ENCODE measurements at places on chromosomes 3 and 15.
A peak's percentile ranks its signal among the peaks of the same experiment; 100 is the strongest.

DNA sequence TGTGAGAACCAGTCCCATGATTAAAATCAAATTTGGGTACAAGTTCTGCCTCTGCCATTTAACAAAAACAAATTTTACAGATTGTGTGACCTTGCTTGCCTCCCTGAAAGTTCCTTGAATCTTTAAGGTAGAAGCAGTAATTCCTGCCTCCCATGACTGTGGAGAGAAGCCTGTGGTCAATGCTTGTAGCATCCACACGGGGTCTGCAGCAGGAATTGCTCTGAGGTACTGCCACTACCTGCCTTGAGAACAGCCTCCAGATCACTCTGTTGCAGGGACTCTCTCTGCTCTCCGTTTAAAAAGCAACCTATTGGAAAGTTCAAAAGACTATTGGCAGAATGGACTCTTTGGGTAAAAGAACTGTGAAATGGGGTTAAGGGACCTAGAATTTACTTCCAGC is 75.9 kb downstream of the SST start:
- peak; percentile 52 for DNase-seq

DNA sequence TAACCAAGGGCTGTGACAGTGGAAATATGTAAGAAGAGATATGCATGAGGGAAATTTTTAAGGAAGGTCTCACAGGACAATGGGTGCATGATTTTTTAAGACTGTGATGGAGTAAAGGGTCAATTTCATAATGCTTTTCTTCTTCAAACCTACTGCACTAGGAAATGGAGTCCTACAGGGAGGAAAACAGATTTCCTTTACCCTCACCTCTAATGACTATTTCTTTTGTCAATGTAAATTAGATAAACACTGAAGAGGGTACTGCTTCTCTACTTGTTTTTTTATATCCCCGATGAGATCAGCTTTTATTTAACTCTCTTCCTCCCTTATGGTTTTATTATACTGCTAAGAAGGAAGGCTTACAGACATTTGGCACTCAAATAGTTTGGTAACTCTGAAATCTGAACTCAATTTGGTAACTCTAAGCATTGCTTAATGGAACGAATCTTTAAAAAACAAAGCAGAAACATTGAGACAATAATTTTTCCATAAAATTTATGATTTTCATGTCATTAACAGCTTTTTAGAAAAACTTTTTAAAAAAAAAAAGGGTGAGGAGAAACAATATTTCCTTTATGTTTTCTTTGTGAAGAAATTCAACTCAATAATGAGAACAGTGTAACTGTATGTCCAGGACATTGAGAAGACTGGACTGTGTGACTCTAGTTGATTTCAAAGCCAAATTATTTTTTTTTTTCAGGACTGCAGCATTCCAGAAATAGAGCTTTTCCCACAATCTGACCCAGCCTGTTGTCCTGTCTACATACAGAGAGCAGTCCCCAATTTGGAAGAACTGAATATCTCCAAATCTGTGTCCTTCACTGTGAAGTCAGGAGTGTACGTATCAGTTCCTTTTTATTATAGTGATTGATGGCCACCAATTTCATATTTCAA is 64.4 kb downstream of the CRYBG3 start:
- DNase-seq: no peak

DNA sequence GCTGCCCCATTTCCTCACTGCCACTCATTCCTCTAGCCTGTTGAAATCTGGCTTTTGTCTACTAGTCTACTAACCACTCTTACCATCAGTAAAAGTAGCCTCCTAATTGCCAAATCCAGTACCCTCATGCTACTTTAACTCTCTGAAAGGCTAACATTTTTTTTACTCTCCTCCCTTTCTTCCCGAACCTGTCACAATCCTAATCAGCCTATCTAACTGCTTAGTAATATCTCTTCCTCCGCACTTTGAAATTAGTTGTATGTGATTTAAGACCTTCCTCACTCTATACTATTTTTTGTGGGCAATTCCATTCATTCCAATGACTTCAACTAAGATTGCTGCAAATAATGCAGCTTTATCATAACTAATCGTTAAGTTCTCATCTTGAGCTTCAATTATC is 3.7 kb downstream of the SENP7 start:
- DNase-seq: no peak

GRCh38 chr3:57644740-57645139 is 47.6 kb upstream of the ARF4 start:
- DNase-seq: no peak

- no peak for DNase-seq
Measured at GRCh38 chr15:48394970-48395369, 63.7 kb downstream of the DUT start.

DNA sequence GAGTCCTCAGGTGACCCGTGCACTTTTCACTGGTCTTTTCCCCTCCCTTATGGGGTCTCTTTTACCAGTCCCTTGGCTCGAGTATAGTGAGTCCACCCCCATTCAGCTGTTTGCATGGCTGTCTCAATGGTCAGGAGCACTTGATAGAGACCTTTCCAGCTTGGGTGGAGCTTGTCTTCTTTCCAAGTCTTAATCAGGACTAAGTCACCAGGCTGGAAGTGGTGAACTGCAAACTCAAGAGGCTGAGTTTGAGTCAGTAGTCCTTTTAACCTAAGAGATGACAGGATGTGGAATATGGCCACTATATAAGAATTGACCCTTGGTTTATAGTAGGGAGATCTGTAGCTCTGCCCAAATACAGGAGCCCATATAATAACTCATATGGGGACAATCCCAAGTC is 279.7 kb downstream of the PYDC2 start:
- no peak for DNase-seq

- no peak for DNase-seq
Measured at GRCh38 chr15:101043911-101044624, 124.9 kb downstream of the LRRK1 start.

DNA sequence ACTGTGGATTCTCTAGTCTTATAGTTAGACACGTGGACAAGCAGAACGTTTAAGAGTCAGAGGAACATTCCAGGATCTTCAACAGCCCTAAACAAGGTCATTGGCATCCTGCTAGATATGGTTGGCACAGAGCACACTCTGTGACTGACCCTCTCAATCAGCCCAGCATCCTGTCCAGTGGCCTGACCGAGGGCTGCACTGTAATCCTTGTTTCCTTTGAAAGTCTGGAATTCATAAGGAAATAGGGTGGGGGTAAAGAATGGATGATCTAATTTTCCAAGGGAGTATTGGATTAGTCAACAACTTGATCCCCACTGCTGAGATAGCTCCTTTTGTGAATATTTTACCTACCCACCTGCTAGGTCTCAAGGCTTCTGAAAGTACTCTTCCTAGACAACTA is 94.5 kb upstream of the DLG1 start:
- DNase-seq: no peak

- DNase-seq: no peak
Measured at GRCh38 chr3:100022506-100022905, 91.8 kb downstream of the FILIP1L start.

- no peak for DNase-seq
Measured at GRCh38 chr3:41726891-41727290, 235.0 kb downstream of the ULK4 start.

DNA sequence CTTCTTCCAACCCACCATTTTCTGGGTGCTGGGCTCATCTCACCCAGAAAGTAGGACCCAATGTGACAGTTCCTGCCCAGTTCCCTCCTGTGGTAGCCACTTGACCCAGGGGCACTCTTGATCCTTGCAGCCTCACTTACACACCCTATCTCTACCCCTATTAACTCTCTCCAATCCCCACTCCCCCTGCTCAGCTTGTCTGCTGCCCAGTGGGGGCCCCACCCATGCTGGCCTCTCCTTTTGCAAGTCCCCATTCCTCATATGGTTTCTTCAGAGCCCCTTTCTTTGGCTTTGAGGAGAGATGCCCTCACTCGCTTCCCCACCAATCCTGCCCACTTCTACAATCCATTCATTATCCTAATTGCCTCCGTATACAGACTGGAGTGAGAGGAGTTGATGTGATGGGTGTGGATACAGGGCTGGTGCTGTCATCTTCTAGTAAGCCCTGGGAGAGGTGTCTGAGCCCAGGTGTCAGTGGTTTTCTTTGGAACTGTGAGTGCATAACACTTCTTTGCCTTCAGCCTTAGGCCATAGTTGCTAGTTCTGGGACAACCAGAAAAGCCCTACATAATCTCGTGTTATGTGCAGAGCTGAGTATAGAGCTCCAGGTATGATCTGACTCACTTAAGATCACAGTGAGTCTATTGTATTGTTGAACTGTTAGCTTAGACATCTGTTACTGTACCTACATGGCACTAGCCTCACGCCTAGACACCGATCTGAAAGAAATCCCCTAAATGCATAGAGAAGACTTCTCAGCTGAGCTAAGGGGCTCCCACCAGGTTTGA is 4.8 kb upstream of the CCR5 start:
- DNase-seq: no peak

DNA sequence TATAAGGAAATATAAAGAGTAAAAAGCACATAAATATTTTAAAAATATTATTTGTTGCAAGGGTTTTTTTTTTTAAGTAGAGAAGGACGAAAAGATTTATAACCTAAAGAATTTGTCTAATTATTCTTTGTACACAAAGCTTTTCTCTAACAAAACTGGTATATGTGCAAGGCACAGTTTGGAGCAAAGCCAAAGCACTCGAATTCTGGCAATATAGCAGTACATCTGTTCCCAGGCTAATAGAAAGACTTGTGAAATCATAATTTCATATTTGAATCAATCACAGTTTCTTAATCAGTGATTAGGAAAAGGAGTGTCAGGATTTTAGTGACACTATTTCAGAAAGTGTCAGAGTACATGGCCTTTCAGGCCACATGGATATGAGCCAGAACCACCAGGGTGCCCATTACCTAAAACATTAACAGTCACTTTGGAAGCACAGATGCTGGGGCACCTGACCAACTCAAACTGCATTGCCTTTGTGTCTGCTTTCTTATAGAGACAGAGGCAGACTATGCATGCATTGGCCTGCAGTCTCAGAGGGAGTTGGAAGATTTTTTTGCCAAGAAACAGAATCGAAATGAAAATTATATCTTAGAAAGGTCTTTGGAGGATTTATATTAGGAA is 651.8 kb upstream of the SGO1 start:
- DNase-seq: no peak

GRCh38 chr15:101397521-101398003 is 91.9 kb downstream of the PCSK6 start:
- no peak for DNase-seq

DNA sequence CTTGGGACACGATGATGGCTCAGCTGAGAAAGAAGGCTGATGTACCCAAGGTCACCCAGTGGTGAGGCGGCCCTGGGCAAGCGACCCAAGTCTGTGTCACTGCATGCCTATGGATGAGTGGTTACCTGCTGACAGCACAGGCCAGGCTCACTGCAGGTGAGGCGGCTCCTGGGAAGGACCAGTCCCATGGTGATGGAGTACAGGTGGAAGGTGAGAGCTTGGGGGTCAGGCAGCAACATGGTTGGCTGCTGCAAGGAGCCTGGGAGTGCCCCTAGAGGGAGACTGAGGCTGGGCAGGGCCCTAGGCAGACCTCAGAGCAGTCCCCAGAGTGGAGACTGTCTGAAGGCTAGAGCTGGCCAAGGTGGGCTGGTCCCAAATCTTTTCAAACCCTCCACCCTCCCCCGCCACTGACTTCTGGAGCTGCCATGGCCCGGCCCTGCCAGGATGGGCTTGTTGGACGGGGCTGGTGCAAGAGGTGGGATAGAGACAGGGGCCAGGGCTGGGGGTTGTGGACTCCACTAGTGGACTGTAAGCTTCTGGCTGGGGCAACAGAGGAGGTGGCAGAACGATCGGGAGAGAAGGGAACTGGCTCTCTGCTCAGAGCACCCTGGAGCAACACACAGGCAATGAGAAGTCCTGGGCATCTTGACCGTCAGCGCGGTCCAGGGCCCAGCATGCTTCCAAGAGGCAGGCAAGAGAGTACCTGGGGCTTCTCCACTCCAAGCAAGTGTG is 72.5 kb upstream of the SLC6A11 start:
- no peak for DNase-seq

DNA sequence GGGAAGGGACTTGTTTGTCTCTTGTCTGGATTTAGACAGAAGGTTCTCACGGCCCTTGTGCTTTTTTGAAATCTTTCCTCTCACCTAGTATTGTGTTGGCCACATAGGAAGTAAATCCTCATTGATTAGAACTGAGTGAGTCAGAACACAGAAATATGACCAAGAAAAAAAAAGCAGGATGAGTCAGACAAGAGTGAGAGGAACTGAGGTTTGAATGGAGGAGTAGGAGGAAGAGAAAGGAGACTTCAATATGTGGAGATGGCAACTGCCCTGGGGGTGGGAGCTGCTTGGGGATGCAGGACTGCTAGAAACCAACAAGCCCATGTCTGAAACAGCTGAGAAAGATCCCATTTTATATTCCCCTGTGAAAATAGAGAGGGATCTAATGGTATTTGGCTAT is 194.1 kb upstream of the ZBTB20 start:
- DNase-seq: no peak

GRCh38 chr3:171960159-171960558 is 79.2 kb upstream of the FNDC3B start:
- DNase-seq: no peak

- no peak for DNase-seq
Measured at GRCh38 chr3:106296062-106296461, 427.2 kb upstream of the CBLB start.

GRCh38 chr3:183555541-183556081 is at the start of gene KLHL6:
TSS of gene KLHL6 (minus strand) at chr3:183555706. CDS start at chr3:183555653, 53 bp downstream.
- no peak for DNase-seq

GRCh38 chr3:71547249-71548198 is 36.0 kb downstream of the FOXP1 start:
- no peak for DNase-seq

- no peak for DNase-seq
Measured at GRCh38 chr3:13021141-13022114, 51.8 kb downstream of the IQSEC1 start.

- DNase-seq: no peak
Measured at GRCh38 chr15:77589839-77590238, 42.9 kb downstream of the LINGO1 start.

- no peak for DNase-seq
Measured at GRCh38 chr3:48155122-48155521, 33.1 kb downstream of the CDC25A start.

- DNase-seq: peak; percentile 64
Measured at GRCh38 chr15:41501191-41501917, 7.7 kb downstream of the ITPKA start.

GRCh38 chr3:181174022-181174421 is 184.5 kb upstream of the DNAJC19 start:
- no peak for DNase-seq

DNA sequence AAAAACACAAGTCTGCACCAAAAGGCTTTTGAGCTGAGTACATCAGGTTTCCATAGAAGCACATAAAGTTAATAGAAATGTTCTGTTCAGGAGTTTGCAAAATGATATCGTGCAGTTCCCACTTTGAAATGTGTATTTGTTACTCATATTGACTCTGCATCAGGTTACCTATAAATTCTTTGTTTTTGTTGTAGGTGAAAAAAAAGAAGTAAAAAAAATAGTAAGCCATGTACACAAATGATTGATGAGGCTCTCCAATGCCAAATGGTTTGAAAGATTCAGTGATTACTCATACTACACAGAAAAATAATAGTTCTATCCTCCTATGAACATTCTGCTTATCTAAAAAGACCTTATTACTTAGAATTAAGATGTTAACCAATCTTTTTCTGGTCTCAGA is 287.3 kb upstream of the MME start:
- DNase-seq: no peak

- peak; percentile 73 for DNase-seq
Measured at GRCh38 chr3:185070491-185071286, 82.2 kb downstream of the C3orf70 start.

GRCh38 chr3:172273378-172273777 is 174.9 kb downstream of the GHSR start:
- no peak for DNase-seq

GRCh38 chr3:148931574-148931973 is 59.8 kb upstream of the GYG1 start:
- DNase-seq: peak; percentile 21
